ENCODE measurements at places on chromosomes 11 and 22.

DNA sequence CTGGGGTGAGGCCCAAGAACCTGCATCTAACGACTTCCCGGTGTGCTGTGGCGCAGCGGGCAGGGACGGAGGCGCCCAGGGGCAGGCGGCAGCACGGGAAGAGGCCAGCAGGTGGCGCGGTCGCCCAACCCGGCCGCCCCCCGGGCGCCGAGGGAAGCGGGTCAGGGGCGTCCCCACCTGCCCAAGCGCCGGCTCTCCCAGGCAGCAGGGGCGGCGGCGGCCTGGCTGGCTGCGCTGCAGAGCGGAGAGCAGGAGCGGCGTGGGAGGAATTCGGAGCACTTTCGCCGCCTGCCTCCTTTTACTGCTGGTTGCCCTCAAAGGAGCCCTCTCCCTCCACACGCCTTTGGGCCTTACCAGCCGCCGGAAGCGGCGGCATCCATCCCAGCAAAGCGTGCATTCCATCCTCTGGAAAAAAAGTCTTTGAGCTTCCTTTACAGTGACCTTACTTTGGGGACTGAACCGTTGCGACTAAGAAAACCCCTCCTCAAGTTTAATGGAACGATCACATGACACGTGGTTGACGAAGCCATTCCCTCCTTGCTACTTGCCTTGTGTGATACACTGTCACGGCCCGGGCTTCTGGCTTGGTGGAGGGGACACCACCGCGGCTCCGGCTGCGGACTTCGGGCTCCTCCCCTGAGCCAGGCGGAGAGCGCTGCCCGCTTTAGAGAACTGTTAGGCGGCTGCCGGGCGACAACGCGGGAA, 106.8 kb upstream of the CLMP start:
- peak; percentile 28 for DNase-seq

DNA sequence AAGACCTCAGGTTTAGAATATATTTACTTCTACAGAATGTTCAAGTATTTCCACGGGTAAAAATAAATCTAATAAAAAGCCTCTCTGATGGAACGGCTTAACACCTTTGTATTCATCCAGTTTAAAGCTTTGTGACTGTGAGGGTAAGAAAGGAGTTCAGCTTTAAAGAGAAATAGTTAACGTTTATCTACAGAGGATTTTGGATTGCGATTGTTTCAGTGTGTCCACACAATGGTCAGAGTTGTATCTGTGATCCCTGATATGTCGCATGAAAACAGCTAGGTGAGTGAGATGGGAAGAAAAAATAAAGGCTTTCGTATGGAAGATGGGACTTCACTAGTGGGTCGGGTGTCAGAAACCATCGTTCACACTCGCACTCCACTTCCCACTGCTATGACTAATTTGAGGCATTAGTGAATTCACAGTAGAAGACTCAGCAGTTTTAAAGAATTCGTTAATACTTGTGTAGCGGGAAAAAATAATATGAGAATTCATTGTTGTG, 1.6 kb downstream of the APLP2 start:
- DNase-seq, result peak; percentile 44

GRCh38 chr11:94243571-94244515, 60.5 kb upstream of the IZUMO1R start:
- no peak for DNase-seq

DNA sequence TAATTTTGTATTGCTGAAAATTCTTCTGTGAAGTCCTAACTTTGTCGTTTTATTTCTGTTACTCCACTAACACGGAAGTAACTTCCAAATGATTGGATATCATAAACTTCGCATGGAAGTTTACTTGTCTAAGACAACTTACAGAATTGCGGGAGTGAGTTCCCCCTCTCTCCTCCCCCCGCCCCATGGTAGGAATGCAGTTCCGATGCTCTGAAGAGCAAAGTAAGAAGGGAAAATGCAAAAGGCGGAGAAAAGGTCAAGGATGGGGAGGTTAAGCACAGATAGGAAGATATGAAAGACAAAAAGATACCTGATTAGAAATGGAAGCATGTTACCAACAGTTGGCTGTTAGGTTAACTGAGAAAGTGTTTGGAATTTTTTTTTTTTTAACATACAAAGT, 1.3 kb downstream of the EIF3M start:
- DNase-seq, result peak; percentile 41

- DNase-seq, result no peak
These were observed 6.9 kb downstream of the CYTH4 start for GRCh38 chr22:37289156-37289735.

DNA sequence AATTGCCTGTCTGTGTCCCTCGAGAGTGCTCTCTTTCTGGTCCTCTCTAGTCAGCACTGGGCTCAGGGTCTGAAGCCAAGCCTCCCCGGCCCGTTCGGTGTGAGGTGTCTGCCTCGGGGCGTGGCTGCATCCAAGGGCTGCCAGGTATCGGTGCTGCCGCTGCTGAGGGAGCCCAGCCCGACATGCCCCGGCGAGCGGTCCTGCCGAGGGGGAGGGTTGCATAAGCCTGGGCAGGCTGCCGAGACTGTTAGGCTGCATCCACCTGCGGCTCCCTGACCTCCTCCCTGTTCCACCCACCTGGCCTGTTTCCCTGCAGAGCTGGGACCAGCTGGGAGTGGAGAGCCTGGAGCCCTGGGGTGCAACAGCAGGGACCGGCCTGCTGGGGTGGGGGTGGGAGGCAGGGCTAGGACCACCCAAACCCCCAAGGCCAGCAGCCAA, 6.3 kb downstream of the OVOL1 start:
- no peak for DNase-seq

DNA sequence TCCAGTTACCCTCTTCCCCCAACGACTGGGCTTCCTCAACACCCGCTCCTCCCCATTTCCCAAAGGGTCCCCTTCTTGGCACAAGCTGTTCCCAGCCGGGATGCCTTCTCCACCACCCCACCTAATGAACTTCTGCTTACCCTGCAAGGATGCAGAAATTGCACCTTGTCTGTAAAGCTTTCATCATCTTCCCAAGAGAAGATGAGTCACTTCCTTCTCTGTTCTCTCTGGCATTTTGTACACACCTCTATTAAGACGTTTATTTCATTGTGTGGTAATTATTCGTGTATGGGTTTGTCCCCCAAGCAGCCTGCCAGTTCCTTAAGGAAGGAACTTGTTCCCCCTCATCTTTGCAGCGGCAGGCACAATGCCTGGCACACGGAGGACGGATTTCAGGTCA, 351.1 kb downstream of the CADM1 start:
- no peak for DNase-seq

- DNase-seq, result peak; percentile 21
These were observed 32.9 kb downstream of the RBFOX2 start for GRCh38 chr22:35995772-35996171.

- peak; percentile 75 for DNase-seq
These were observed 32.9 kb downstream of the SIK2 start for GRCh38 chr11:111634981-111635705.

- DNase-seq, result no peak
These were observed 26.5 kb downstream of the MYO7A start for GRCh38 chr11:77154381-77155081.

DNA sequence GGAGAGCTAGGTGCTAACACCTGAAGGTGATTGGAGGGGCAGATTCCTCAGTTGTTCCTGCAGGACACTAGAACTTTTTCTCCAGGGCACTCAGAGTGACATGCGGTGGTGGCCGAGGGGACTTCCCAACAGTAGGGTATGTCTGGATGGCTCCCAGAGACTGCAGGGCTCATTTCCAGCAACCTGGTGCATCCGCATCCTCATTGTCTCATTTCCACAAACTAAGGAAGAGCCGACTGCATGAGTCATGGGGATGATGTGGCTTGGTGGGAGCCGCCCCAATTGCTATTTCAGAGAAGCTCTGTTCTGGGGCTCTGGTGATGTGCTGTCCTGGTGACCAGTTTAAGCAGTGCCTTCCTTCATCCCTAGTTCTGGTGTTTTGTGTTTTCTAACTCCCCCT, 2.8 kb upstream of the ROBO4 start:
- DNase-seq, result peak; percentile 71

- DNase-seq, result no peak
These were observed 42.3 kb upstream of the NFRKB start for GRCh38 chr11:129937592-129938238.

DNA sequence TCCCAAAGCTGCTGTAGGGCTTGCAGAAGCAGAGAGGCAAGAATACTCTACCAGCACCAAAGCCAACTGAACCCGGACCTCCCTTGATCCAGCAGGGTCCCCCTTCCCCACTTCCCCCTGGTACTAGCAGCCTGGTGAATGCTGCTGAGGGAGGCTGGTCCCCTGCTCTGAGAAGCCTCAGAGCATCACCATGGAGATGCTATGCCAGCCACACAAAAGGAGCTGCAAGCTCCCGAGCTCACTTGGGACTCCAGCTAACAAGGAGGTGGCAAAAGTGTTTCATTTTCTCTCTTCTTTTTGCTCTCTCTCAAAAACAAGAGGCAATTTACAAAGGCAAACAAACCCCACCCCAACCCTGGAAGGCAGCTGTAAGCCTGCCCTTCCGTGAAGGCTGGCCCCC, 509.8 kb downstream of the BUD13 start:
- DNase-seq, result no peak

GRCh38 chr22:35870517-35871293, 153.0 kb downstream of the APOL5 start:
- no peak for DNase-seq

DNA sequence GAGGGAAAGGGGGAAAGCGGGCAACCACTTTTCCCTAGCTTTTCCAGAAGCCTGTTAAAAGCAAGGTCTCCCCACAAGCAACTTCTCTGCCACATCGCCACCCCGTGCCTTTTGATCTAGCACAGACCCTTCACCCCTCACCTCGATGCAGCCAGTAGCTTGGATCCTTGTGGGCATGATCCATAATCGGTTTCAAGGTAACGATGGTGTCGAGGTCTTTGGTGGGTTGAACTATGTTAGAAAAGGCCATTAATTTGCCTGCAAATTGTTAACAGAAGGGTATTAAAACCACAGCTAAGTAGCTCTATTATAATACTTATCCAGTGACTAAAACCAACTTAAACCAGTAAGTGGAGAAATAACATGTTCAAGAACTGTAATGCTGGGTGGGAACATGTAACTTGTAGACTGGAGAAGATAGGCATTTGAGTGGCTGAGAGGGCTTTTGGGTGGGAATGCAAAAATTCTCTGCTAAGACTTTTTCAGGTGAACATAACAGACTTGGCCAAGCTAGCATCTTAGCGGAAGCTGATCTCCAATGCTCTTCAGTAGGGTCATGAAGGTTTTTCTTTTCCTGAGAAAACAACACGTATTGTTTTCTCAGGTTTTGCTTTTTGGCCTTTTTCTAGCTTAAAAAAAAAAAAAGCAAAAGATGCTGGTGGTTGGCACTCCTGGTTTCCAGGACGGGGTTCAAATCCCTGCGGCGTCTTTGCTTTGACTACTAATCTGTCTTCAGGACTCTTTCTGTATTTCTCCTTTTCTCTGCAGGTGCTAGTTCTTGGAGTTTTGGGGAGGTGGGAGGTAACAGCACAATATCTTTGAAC, 6.8 kb downstream of the MALAT1 start:
- DNase-seq, result no peak

DNA sequence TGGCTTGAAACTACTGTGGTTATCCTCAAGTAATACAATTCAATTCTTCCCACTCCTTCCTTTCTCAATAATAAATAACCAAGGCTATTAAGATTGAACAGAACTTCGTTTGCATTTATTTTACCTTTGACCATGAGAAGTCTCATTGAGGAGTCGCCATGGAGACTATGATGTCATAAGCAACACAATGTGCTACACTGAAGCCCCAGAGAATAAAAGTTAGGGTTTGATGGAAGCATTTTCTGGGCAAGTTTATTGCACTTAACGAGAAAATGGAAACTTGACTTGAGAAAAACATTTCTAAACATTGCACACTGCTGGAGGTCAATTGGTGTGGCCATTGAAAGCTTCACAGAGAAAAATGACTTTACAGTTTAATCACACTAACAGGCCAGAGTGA, 121.5 kb downstream of the FAM76B start:
- DNase-seq, result no peak

DNA sequence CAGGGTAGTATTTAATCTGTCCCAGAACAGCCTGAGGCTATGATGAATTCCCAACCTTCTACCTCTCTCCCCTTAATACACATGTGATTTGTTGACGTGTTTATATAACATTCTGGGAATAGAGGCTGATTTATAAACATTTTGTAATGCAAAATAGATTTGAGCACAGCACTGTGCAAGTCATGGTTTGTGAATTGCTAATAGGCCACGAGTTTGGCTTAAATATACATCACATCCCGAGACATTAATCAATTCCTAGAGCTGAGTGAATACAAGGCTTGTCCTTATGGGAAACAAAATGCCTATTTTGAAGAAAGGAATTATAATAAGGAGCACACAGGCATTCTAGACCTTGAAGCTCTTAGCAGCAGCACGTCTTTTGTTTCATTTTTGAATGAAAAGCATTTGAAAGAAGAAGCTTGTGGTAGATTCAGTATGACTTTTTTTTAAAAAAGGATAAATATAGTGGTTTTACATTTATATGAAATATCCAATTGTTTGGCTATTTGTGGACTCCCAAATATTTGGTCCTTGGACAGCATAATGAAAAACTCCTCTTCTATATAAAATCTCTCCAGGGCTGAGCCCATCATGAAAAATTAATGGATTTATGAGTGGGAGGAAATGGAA, 116.4 kb downstream of the SLC17A6 start:
- DNase-seq, result no peak

- DNase-seq, result no peak
These were observed 710.6 kb upstream of the CCDC179 start for GRCh38 chr11:23570828-23571227.

DNA sequence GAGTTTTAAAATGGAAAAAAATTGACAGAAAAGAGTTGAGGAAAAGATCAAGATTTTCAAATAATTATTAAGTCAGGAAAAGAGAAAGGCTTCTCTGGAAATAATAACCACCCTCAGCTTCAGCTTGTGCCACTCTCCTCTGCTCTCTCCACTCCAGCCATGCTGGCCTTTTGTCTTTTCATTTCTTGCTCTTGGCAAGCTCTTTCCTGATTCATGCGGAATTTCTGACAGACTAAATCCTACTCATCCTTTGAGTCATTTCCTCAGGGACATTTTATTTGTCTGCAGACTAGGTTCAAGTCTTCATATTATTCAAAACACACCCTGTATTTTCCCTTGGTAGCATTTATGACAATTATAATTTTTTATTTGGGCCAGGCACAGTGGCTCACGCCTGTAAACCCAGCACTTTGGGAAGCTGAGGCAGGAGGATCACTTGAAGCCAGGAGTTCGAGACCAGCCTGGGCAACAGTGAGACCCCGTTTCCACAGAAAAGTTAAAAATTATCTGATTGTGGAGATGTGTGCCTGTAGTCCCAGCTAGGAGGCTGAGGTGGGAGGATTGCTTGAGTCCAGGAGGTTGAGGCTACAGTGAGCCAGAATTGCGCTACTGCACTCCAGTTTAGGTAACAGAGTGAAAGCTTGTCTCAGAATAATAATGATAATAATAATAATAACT, 7.8 kb upstream of the P4HA3 start:
- DNase-seq, result peak; percentile 75
